ENCODE measurements at places on chromosomes 3 and 15.

GRCh38 chr15:57312318-57313133 lies 63.8 kb upstream of the CGNL1 start:
- DNase-seq: no peak

DNA sequence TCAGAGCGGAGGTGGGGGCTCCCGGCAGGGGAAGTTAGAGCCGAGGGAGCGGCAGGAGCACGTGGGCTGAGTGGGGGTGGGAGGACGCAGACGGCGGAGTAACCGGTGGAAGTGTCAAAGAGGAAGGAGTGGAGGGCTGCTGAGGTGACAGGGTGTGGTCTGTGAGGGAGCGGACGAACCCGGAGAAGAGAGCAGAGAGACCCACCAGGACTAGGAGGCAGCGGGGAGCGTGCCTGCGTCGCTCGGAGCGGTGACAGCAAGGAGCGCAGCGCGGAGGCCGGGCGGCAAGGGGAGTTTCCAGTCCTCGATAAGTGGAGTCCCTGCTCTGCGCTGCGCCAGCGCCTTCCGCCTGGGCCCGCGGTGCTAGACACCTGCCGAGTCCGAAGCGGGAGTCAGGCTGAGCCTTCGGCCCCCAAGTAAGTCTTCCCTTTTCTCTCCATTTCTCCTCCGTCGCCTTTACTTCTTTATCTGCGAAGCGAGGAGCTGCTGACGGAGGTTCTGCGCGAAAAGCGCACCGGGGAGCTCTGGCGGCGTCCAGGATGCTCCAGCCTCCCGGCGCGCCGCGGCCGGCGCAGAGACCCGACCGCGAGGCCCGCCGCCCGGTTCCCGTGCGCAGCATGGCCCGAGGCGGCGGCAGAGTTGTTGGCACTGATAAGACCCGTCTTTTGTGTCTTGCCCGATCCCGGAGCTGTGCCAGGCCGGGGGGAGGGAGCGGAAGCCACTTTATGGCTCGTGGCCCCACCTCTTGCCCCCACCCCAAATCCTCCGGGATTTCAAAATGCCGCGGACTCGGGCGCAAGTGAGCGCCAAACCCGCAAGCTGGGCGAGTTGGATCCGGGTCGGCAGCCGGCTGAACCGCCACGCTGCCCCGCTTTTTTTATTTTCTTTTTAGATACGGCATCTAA lies 533.0 kb upstream of the SEMA6D start:
- no peak for DNase-seq

GRCh38 chr15:40770147-40770721 lies 454 bp downstream of the C15orf62 start:
- DNase-seq: no peak

GRCh38 chr3:95588473-95588872 lies 1225.9 kb upstream of the EPHA6 start:
- no peak for DNase-seq

DNA sequence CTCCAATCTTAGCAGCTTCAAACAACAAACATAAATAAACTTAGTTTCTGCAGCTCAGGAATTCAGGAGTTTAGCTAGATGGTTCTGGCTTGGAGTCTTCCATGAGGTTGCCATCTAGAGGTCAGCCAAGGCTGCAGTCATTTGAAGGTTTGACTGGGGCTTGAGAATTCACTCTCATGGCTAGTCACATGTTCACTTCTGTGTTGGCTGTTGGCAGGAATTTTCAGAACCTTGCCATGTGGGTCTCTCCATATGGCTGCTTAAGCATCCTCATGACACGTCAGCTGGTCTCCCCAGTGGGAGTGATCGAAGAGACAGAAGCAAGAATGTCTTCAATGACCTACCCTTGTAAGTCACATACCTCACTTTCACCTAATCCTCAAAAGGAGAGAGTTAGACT lies 269.2 kb upstream of the CNTN3 start:
- DNase-seq: no peak

DNA sequence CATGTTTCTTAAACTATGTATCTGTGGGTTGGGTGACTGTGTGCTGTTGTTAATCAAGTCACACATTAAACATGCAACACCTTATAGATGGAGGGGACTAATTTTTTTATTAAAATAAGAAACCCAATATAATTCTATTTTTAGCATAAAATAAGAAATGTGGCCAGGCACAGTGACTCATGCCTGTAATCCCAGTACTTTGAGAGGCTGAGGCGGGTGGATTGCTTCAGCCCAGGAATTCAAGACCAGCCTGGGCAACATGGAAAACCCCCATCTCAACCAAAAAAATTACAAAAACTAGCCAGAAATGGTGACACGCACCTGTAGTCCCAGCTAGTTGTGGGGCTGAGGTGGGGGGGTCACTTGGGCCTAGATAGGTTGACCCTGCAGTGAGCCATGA lies 1021.0 kb downstream of the EPHA3 start:
- no peak for DNase-seq

DNA sequence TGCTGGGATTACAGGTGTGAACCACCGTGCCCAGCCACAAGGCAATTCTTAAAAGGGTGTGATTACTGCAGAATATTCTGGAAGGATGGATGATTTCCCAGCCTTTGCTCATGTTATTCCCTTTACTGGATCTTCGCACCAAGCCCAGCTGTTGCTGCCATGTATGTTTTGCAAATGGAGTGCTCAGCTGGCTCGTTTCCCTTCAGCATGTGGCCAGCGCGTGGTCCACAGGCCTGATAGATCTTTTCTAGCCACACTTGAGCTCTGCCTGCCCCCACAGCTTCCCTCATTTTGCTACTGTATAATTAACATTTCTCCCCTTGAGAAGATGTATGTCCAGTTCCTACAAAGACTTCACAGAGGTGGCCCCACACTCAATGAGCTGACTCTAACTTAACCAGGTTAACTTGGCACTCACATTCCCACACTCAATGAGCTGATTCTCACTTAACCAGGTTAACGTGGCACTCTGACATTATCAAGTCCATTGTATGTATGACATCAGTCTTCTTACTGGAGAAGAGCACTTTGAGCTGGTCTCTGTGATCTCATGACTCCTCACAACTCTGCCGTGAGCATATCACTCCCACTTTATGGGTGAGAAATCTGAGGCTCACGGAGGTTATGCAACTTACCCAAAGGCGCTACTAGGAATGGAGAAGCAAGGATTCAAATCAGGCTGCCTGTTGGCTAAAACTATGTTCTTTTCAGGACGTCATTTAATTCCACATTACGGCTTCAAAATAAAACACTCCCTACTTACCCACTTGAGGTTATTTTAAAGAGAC lies 49.2 kb downstream of the TM4SF4 start:
- DNase-seq: no peak

DNA sequence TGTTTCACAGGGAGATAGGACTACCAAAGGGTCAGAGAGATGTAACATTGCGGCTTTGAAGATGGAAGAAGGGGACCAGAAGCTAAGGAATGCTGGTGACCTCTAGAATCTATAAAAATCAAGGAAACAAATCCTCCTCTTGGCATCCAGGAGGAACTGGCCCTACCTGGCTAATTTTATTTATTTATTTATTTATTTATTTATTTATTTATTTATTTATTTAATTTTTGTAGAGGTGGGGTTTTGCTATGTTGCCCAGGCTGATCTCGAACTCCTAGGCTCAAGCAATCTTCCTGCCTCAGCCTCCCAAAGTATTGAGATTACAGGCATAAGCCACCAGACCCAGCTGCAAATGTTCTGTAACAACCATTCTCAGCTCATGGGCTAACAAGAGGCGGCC lies 19.7 kb downstream of the MYL3 start:
- no peak for DNase-seq

- no peak for DNase-seq
Measured at GRCh38 chr3:72340476-72341379, 507.5 kb downstream of the SHQ1 start.

- DNase-seq: no peak
Measured at GRCh38 chr3:20604659-20605058, 418.7 kb upstream of the SGO1 start.

- no peak for DNase-seq
Measured at GRCh38 chr3:89494734-89495133, 387.3 kb downstream of the EPHA3 start.

DNA sequence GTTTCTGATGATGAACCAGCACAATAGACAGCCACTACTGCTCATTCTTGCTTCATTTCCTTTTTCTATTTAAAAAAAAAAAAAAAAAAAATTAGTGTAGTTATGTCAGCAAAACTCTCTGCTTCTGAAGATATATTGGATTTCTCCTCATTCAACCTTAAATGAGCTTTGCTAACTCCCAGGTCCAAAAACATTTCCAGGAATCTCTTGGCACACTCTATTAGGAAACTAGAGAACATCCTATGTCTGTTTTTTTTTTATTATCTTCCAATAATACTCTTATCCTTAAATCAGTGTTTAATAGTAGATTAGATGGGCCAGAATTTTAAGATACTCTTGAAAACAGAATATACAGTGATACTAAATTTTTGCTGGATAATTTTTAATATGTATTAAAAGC lies 398.0 kb downstream of the NAALADL2 start:
- no peak for DNase-seq

DNA sequence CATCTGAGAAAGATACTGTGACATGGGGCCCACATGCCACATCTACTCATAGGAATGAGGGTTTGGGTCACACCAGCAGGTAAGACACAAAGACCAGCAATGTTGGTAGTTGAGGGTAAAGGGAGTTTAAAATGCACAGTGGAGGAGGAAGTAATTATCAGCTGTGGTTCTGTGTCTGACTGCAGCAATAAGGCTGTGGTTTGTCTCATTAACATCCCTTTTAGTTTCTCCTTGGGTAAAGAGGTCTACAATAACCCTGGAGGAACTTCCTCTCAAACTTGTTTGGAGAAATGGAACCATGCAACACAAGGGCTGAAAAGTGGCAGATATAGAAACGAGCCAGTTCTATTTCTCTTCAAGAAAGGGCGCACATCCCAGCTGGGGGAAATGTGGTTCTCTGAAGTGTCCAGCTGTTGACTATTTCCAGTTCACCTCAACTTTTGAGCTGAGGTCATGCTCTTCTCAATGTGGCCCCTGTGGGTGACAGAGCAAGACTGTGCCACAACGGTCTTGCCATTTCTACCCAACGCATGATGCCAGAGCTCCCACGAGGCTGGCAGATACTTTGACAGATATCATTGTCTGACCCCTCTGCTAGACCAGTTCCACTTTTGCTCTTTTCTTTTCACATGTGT lies 234.3 kb downstream of the SQOR start:
- no peak for DNase-seq

GRCh38 chr3:138950006-138950644 lies 3.1 kb downstream of the FOXL2NB start:
- DNase-seq: no peak

- DNase-seq: no peak
Measured at GRCh38 chr3:45026038-45026437, at the start of gene CLEC3B. Gene CLEC3B (plus strand): TSS chr3:45026303. CDS start chr3:45026363, 60 bp downstream.
